Right hindlimb (tissue), 1 donor: ENCODE measurements at places on chromosomes 13 and 19.

GRCh38 chr13:109778102-109778542, 8.3 kb downstream of the IRS2 start:
- no peak for DNase-seq

GRCh38 chr13:33642374-33643065, 175.4 kb upstream of the RFC3 start:
- DNase-seq, result peak; percentile 79

GRCh38 chr13:73059460-73060250, 850 bp downstream of the KLF5 start:
- DNase-seq, result peak; percentile 71

DNA sequence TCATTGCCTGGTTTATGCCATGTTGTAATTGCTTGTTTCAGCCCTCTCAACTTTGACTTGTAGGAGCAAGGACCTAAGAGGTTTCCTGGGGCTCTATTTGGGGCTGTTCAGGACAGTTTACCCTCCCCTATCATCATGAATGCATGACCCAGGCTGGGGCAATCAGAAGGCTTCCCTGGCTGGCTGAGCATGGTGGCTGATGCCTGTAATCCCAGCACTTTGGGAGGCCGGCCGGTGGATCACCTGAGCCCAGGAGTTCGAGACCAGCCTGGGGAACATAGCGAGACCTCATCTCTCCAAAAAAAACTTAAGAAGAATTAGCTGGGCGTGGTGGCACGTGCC, 6.1 kb upstream of the LSM4 start:
- no peak for DNase-seq

GRCh38 chr13:91242652-91243051, 104.8 kb upstream of the MIR17HG start:
- DNase-seq, result no peak
